ENCODE measurements at places on chromosomes 11 and 22.

GRCh38 chr22:23815541-23816155 lies 23.2 kb downstream of the DERL3 start:
- DNase-seq = no peak

DNA sequence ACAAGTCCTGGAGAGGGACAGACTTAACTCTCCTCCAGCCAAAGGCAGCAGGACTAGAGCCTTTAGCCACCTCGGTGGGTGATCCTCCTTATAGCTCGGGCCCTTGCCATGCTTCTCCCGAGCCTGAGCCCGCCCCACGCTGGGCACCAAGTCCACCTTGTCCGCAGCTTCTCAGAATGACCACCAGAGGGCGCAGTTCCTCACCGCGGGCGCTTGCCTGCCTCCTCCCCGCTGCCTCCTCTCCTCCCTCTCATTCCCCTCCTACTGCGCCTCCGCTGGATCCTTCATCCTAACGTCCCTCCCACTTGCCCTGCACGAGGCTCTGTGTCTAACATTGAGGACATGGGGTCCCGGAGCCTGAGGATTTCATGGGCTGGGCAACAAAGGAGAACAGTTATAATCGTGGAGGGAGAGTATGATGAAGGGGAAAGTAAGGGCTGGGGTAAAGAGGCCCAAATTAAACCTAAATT lies 11.3 kb upstream of the MOGAT2 start:
- peak; percentile 72 for DNase-seq

DNA sequence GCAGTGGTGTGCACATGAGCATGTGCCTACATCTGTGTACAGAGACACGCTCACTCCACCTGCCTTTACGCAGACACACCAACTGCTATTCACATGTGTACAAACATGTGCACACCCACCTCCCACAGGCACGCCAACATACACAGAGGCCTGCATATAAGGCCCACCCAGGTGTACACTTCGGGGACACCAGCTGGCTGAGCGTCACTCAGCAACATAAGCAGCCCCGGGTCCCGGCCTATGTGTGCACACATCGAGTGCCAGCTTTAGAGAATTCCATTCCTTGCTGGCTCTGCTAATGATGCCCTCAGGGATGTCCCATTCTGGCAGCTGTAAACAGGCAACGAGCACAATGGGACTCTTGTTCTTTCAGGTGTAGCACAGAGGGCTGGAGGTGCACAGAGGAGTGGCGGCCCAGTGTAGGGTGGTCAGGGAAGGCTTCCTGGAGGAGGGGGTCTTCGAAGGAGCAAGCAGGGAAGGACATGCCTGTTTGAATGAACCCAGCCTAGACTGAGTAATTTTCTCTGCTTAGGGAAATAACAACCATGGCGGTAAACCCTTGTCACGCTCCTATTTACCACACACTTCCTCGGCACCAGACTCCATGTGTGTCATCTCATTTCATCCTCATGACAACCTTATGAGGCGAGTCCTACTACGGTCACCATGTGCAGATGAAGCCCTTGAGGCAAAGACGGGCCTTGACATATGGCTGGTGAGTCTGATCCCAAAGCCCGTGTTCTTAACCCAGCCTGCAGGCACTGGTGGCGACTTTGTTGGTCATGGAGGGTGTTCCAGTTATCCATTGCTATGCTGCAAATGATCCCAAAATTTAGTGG lies 35.1 kb downstream of the RPL3 start:
- DNase-seq = no peak

GRCh38 chr11:10786451-10786850 lies 22.3 kb downstream of the EIF4G2 start:
- no peak for DNase-seq

DNA sequence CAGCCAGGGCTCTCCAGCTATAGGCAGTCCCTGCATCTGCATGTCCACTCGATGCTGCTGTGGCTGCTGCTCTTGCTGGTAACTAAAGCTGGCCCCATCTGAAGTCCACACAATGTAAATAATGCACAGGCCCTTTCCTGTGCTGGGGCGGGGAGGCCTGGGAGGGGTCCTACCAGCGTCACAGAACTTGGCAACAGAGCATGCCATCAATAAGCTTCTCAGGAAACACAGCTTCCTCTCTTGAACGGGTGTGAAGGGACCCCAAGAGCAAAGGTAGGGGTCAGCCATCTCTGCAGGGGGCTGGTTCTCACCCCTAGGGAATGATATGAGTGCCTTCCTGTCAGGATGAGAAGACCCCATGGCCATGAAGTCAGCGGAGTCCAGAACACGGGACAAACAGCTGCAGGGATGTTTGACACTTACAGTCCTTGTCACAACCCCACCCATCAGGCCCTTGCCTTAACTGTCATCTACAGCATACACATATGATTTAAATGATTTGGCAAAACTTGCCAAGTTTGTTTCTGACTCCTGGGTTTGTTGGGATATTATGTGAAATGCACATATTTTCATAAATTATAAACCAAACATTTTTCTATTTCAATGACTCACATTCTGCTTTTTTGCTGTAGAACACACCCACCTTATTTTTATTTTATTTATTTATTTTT lies 39.1 kb upstream of the LYVE1 start:
- no peak for DNase-seq

- no peak for DNase-seq
Measured at GRCh38 chr11:86524620-86525352, 147.6 kb downstream of the ME3 start.

DNA sequence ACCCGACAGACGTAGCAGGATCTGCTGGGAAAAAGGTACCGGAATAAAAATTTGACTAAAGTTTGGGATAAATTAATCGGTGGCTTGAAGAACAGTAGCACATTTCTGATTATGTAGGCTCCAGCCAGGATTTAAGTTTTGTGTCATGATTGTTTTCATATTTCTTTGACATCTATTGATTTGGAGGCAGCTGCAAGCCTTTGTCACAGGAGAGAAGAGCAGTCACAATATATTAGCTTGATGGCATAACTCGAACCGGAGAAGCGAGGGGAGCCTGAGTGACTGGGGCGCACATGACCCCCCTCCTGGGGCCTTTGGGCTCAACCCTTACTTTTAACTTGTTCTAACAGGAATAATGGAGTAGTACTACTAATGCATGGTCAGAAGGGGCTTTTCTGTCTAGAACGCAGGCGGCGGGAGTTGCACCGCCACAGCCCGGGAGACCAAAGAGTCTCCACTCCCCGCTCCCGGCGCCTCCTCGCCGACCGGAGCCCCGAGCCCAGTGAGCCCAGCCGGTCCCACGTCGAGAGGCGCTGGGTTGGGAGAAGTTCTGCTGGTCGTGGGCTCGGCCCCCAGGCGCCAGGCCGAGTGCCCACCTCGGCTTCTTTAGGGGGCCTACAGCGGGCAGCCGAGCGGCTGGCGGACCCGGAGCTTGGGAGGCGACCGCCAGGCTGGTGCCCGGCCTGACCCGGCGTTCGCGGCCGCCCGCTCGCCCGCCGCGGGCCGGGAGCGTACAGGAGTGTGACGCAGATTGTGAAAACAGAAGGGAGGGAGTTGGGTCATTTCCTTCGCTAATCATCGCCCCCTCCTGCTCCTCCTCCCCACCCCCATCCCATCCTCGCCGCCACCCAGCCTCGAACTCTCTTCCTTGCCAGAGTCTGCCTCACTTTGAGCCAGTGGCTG lies 15.7 kb upstream of the PAX6 start:
- DNase-seq = no peak

- no peak for DNase-seq
Measured at GRCh38 chr11:1352696-1353382, 36.9 kb upstream of the BRSK2 start.

- no peak for DNase-seq
Measured at GRCh38 chr11:9264316-9265210, 587 bp downstream of the DENND5A start.

DNA sequence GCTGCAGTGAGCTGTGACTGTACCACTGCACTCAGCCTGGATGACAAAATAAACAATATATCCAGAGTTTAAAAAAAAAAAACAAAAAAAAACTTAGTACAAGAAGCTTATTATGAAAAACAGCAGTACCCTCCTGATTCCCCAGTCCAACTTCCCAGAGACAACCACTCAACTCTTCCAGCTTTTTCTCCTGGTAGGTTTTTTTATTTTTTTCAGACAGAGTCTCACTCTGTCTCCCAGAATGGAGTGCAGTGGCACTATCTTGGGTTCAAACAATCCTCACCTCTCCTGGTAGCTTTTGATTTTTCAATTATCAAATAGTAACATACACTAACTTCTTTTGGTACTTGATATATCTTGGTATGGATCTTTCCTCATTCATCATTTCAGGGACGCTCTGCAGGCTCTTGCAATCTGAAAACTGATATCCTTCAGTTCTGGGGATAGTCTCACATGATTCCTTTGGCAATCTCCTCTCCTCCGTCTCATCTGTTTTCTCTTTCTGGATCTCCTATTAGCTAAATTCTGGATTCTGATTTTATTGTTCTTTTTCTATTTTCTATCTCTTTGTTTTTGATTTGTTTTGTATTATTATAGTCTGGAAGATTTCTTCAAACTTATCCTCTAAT lies 44.9 kb downstream of the ALG9 start:
- DNase-seq = no peak

DNA sequence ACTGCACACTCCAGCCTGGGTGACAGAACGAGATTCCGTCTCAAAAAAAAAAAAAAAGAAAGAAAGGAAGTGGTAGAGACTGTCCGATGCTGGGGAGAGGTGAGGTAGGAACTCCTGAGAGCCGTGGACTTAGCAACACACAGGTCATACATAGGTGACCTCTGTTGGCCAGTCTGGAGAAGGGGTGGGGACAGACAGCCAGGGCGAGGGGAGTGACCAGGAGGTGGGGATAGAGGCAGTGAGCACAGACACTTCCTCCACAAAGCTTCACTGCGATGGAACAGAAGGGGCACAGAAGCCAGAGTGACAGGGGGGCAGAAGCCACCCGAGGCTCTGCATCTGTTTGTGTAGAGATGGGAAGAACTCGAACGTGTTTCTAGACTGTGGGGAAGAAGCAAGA lies 47.1 kb downstream of the MYH9 start:
- no peak for DNase-seq

GRCh38 chr11:12123273-12123672 lies 12.9 kb downstream of the MICAL2 start:
- DNase-seq = no peak

DNA sequence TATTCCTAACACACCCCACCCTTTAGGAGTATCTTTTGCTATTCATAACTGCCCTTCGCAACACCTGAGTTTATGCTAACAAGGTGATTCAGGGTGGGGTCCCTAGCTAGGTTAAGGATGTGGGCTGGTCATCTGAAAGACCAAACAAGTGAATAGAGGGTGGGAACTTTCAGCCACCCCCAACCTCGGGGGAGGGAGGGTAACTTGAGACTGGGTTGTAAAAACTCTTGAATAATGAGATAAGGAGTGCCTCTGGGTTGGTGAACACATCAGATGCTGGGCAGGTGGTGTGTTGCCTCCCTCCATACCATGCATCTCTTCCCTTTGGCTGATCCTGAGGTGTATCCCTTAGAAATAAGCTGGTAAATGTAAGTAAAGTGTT lies 111.5 kb downstream of the SWAP70 start:
- no peak for DNase-seq

GRCh38 chr11:79110321-79110720 lies 330.5 kb downstream of the TENM4 start:
- DNase-seq = no peak

DNA sequence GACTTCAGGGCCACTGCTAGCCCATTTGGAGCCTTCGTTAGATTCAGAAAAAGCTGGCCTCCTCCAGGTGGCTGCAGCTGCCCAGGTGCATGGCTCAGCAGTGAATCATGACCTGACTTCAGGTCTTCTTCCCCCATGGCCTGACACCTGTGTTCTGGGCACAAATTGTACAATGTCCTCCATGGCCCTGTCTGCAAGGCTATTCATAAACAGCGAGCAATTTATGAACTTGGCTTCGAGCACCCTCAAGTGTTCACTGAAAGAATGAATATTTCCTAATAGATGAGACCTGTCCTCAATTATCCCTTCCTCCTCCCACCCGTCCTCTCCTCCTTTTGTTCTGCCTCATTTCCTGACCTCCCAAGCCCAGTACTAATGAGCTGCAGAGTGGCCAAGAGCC lies 12.2 kb upstream of the VPS37C start:
- no peak for DNase-seq

- no peak for DNase-seq
Measured at GRCh38 chr22:40668611-40669411, 10.5 kb upstream of the MCHR1 start.

DNA sequence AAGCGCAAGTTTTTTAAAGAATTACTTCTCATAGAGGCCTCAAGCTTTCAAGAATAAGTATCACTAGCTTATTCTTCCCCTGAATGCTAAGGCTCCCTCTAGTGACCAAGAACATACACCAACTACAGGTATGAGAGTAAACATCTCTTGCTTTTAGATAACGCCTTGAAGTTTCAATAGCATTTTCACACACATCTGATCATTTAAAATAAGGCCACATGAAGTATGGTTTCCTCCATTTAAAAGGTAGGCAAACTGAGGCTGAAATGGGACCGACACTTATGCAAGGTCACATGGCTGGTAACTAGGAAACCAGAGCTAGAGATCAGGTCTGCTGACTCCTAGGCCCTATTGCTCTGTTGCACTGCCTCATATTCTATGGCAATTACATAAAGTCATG lies 66.5 kb downstream of the CCDC34 start:
- no peak for DNase-seq

GRCh38 chr11:45252134-45252856 lies 33.8 kb downstream of the SYT13 start:
- peak; percentile 69 for DNase-seq

DNA sequence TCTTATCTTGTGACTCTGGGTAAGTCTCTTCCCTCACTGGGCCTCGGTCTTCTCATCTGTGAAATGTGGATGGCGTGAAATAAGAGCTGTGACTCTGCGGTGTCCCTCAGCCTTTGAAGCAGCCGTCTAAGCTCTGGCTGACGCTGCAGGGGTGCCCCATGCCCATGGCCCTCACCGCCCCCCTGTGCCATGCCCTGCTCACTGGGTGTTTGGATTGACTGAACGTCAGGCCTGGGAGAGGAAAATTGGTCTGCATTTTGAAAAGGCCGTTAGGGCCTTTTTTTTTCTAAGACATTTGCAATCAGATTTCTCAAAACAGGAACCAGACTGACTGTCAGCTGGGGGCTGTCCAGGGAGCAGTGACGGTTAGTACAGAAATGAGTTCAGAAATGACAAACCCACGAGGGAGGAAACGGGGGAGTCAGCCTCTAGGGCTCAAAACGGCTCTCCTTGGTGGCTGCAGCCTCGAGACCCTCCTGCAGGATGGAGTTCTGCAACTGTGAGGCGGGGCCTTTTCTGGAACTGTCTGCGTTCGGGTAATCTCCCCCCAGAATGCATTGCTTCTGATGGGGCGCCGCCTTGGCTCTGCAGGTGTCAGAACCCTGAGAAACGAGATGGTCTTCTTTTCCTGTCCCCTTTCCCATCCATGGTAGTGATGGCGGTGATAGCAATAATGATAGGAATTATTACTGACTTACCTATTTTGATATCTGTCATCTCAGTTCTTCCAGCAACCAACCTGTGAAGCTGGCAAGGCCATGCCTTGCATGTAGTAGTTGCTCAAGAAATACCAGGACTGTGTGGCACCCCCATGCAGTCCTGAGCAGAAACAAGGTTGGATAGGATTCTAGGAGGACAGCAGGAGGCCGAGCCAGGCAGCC lies 2.0 kb downstream of the GRK2 start:
- no peak for DNase-seq

DNA sequence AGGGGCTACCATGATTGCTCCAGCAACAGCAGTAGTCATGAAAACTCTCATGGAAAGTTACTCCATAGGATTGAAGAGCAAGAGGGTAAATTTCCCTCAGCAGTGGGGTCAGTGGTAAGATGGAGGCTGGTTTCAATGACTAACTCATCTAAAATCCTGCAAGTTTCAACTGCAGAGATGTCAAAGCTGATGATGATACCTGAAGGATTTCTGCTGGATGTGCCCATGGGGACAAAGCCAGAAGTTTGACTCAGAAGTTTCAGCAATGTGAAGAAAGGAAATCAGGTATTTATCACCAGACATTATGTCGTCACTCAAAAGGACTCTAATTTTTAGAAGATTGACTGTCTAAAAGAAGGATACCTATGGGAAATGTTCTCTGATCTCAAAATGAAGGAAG lies 29.1 kb downstream of the RAB38 start:
- DNase-seq = no peak
